IMR-90 (cell line): ENCODE measurements at places on chromosomes 1 and 21.

DNA sequence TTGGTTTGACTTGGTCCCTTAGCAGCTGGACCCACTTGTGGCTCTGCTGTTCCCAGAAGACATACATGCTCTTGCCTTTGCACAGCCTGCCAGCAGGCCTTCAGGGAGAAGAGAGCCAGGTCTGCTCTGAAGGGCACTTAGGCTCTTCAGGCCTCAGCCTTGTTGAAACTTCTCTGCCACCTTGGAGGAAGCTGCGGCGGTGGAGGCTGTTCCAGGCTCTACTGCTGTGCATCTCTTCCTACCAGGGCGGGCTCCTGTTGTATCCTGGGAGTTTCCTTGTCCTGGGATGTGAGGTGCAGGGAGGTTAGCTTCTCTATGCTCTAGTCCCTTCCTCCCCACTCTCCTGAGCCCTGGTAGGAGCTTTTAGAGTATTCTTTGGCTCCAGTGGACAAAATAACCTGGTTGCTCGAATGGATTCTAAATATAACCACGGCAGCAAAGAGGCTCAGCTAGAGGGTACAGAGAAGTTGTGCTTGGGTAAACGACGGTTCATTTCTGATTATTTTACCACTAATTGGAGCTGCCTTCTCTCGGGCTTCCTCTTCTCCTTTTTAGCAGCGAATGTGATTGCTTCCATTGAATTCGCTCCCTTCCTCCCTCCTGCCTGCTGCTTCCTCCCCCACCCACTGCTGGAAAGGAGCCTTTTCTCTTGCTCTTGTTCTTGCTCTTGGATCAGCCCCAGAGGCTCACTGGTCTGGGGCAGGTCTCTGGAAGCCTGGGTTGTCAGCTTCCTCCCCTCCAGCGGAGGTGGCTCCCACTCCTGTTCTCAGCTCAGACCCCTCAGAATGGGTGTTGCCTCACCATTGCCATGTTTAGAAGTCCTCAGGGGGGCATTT lies 126.6 kb upstream of the CACNA1E start:
- no peak for DNase-seq

DNA sequence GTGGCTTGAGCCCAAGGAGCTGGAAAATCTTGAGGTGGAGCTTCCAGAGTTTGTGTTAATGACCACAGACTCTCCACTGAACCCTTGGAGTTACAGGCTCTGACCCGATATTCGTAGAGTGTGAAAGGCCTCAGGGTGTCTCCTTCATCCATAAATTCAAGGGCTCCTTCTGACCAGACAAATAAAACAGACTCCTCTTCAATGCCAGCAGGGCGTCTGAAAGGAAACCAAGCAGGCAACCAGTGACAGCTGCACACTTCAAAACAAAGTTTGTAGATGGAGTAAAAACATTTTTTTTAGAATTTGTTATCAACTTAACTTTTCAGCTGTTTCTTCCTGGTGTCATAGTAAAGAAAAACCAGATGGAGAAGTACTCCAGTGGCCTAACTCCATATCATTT lies 161.1 kb downstream of the KCTD3 start:
- DNase-seq = no peak

DNA sequence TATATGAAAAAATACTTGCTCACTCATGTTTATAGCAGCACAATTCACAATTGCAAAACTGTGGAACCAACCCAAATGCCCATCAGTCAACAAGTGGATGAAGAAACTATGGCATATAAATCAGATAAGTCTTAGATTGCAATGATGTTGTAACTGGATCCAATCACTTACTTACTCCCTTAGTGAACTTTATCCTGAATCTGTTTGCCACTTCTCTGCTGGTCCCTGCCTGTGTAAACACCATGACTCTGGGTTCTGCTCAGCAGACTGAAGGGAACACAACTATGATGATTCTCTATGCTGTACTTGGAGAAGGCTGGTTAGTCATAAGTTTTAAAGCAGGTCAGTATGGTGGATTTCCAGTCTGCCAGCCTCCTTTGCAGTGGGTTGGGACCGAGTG lies 391.2 kb downstream of the RWDD3 start:
- DNase-seq = no peak

DNA sequence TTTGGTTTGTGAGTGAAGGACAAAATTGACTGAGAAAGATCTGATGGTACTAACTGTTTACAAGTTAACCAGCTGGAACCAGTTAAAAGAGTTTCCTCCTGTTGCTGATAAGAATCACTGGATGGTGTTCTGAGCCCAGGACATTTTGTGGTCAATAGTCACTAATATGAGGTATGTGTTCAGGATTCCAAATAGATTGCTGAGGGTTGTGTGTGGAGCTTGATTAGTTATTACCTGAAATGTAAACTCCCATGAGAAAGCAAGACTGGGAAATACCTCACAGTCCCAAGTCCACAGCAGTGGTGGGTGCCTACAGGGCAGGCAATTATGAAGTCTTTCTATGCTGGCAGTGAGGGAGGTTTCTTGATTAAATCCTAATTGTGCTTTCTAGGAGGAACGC lies 164.6 kb downstream of the DNM3 start:
- DNase-seq = peak; percentile 54

GRCh38 chr1:54567961-54568360 lies 19.9 kb downstream of the ACOT11 start:
- peak; percentile 20 for DNase-seq

DNA sequence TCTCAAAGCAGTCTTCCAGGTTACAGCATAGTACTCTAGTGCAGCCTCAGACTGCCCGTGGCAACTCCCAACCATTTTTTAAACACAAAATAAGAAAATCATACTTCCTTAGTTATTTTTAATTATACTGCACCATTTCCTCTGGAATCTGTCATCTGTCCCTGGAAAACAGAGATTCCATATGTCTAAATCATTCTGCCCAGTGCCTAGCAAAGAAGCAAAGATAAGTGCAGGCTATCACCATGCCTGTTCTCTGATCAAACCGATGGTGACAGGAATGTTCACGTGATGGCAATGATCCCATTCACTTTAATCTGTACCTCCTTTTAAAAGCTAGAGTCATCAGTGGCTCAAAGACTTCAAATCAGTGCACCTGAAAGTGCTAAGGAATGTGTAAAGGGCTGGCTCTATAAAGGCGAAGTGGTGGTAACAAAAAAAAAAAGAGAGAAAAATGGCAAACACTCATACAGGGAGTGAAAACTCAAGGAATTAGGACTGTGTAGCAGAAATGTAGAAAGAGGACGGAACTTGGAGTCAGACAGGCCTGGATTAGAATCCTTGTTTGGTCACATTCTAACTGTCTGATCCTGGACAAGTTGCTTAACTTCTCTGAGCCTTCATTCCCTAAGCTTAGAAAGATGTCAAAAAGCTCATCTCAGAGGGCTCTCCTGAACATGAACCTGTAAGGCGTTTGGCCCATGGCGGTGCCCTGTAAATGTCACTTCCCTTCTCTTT lies 9.9 kb upstream of the CCN1 start:
- DNase-seq = no peak

GRCh38 chr1:12087797-12088314 lies 24.8 kb downstream of the TNFRSF8 start:
- no peak for DNase-seq
